ENCODE measurements at places on chromosomes 4 and X.

GRCh38 chr4:79083406-79084010 lies 144.3 kb upstream of the PAQR3 start:
- no peak for DNase-seq

GRCh38 chr4:11824566-11824965 lies 395.9 kb upstream of the HS3ST1 start:
- no peak for DNase-seq

- no peak for DNase-seq
Observed at GRCh38 chr4:188139671-188140070, 430 bp downstream of the TRIML1 start.

- DNase-seq = no peak
Observed at GRCh38 chr4:139144161-139144859, 32.7 kb downstream of the ELF2 start.

- DNase-seq = no peak
Observed at GRCh38 chr4:85901500-85901899, 426.6 kb downstream of the ARHGAP24 start.

DNA sequence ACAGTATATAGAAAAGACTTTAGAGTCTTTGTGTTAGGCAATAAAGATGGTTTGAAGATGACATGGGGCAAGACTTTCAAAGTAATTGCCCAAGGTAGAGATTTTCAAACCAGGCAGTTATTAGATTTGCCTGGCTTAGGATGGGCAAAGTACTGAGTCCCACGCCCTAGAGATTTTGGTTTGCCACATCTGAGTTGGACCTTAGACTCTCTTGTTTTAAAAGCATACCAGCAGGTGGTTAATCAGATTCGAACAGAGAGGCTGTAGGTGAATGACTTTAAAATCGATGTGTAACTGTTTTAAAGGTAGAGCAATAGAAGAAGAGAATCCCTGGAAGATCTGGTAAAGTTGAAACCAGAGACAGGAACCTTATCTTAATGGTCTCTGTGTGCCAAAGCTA lies 121.5 kb downstream of the RAPGEF2 start:
- DNase-seq = no peak

- no peak for DNase-seq
Observed at GRCh38 chr4:106967892-106968291, 68.2 kb downstream of the DKK2 start.

- no peak for DNase-seq
Observed at GRCh38 chr4:161702287-161702686, 461.5 kb downstream of the FSTL5 start.

DNA sequence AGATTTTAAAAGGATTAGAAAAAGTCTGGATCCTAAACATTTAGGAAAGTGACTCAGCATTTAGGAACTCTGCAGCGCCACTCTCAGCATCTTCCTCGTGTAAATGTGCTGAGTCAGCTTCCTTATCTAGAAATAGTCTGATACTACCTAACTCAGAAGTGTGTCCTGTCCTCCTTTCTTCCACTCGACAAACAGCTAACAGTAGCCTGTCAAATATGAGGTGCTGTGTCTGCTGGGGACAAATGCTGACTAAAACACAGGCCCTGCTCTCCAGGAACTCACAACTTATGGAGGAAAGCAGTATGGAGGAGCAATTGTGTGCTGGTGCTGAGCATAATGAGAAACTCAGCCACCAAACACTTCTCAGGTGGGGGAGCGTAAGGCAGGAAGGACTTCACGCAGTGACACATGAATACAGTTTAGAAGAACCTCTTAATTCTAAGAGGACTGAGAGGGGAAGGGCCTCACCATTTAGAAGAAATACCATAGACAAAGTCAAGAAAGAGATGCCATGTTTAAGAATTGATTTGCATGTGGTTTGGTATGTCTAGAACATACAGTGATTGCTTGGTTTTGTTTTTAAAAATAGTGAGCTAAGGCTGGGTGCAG lies 125.3 kb downstream of the SOWAHB start:
- DNase-seq = no peak

DNA sequence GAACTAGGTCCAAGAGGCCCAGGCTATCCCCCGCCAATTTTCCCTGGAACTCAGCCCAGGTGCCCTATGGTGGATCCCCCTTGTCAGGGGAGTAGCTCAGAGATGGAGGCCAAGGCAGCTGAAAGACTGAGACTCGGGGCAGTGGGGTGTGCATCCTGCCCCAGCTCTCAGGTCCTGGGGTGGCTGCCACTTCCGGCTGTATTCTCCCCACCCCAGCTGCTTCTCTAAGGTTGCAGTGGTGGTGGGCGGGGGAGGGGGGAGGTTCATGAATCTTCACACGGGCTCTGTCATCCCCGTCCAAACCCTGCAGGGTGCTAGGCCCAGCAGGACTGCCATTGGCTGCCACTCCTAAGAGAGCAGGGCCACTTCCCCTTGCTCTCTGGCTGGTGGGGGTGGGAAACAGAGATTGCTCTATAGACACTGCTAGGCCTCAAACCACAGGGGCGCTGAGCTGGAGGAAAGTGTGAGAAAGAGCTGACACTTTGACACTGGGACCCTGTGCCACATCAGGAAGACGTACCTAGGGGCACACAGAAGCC lies 1.5 kb downstream of the SASH3 start:
- peak; percentile 87 for DNase-seq

DNA sequence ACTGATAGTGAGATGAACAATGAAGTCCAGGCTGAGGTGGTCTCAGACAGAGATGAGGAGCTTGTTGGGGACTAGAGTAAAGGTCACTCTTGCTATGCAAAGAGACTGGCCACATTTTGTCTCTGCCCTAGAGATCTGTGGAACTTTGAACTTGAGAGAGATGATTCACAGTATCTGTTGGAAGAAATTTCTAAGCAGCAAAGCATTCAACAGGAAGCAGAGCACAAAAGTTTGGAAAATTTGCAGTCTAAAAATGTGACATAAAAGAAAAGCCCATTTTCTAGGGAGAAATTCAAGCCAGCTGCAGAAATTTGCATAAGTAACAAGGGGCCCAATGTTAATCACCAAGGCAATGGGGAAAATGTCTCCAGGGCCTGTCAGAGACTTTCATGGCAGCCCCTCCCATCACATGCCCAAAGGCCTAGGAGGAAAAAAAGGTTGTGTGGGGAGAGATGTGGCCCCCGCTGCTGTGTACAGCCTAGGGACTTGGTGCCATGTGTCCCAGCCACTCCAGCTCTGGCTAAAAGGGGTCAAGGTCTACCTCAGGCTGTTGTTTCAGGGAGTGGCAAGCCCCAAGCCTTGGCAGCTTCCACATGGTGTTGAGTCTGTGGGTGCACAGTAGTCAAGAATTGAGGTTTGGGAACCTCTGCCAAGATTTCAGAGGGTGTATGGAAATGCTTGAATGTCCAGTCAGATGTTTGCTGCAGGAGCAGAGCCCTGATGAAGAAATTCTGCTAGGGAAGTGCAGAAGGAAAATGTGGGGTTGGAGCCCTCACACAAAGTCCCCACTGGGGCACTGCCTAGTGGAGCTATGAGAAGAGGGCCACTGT lies 262.8 kb downstream of the DKK2 start:
- DNase-seq = no peak

DNA sequence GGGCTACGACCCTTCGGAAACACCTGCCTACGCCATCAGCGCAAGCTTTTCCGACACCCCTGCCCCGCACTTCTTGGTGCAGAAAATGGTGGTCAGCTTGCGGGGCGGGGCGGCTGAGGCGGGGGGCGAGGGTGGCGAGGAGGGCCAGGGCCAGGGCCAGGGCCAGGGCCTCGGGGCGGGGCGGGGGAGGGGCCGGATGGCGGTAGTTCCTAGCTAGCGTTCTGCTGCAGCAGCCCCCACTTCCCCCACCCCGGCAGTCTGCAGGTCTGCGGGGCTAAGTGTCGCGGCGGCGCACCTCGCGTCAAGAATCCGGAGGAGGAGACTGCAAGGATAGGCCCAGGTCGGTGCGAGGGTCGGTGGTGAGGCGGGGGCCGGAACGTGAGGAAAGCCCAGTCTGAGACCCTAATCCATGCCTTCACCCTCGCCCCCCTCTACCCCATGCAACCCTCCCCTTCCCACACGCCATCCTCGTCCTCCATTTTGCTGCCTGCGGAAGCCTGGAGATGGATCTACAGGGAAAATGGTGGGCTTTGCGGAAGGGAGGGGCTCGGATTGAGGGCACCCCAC lies 600 bp downstream of the BEX4 start:
- peak; percentile 27 for DNase-seq

GRCh38 chr4:13920901-13921300 lies 293.4 kb upstream of the BOD1L1 start:
- no peak for DNase-seq

GRCh38 chr4:155889031-155889793 lies 14.3 kb upstream of the TDO2 start:
- no peak for DNase-seq

DNA sequence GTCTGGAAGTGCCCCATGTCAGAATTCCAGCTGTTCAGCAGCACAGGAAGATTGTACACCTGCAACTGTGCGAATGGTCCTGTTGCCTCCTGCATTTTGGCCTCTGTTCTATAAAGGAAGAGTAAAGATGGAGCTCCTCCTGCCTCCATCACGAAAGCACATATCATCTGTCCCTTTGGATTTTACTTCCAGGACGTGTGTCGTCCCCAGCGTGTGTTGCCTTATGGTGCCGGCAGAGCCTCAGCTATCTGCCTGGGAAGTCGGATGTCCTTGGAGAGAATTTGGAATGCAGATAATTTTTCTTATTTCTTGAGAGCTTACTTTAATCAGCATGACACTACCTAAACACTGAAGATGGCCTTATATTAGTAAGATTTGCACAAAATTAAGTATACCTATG lies 97.7 kb downstream of the GATB start:
- no peak for DNase-seq

GRCh38 chr4:54872261-54872660 lies 214.5 kb downstream of the KIT start:
- no peak for DNase-seq

GRCh38 chrX:39935411-39936064 lies 162.2 kb downstream of the BCOR start:
- no peak for DNase-seq

GRCh38 chr4:118865091-118865708 lies 23.5 kb upstream of the SYNPO2 start:
- DNase-seq = peak; percentile 33

- DNase-seq = no peak
Observed at GRCh38 chr4:25658357-25658771, 2.7 kb downstream of the SLC34A2 start.

DNA sequence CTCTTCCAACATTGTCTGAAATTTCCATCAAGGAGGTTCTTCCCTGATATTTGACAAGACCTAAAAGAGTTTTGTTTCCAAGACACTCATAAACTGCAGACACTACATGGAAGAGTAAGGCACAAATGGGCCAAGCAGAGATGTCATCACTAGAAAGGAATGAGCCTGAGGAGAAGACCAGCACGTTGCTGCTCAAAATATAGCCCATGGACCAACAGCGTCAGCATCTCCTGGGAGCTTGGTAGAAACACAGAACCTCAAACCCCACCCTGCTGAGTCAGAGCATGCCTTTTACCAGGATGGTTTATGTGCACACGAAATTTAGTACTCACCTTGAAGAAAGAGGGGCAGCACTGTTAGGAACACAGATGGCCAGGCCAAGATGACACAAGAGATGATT lies 128.7 kb upstream of the MID1 start:
- no peak for DNase-seq

DNA sequence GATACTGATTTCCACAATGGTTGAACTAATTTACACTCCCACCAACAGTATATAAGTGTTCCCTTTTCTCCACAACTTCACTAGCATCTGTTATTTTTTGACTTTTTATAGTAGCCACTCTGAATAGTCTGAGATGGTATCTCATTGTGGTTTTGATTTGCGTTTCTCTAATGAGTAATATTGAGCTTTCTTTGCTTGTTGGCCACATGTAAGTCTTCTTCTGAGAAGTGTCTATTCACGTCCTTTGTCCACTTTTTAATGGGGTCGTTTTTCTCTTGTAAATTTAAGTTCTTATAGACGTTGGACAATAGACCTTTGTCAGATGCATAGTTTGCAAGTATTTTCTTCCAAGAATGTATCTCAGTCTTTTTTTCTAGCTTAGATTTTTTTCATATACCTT lies 10.0 kb downstream of the FBXW7 start:
- DNase-seq = no peak

DNA sequence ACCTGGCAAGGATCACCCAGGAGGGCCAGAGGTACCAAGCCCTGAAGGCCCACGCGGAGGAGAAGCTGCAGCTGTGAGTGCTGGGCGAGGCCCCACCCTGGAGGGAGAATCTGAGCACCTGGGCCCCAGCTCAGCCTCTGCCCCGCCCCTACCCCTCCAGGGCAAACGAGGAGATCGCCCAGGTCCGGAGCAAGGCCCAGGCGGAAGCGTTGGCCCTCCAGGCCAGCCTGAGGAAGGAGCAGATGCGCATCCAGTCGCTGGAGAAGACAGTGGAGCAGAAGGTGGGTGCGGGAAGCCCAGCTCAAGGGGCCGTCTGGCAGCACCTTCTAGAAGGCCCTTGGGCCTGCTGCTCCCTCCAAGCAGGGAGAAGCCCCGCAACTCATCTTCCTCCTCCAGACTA lies 23.2 kb downstream of the TACC3 start:
- DNase-seq = no peak

DNA sequence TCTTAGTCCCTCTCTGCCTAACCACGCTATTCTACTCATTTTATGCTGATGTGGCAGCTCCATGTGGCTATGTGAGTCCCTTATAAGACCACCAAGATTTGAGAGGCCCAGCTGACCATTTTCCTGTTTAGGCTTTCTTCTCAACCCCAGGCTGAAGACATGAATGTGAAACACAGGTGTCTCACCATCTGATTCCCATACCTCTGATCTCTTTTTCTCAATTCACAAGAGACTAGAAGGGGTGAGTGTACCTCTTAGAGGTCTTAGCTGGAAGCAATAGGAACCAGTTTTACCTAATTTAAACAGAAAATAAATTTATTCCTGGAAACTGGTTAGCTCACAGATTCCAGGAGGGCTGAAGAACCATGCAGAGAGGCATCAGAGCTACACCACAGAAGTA lies 276.5 kb upstream of the FMR1 start:
- DNase-seq = no peak

GRCh38 chr4:187687697-187688096 lies 307.9 kb upstream of the ZFP42 start:
- DNase-seq = no peak

GRCh38 chr4:36255577-36255976 lies 11.3 kb upstream of the ARAP2 start:
- peak; percentile 86 for DNase-seq

- peak; percentile 17 for DNase-seq
Observed at GRCh38 chr4:150242820-150243458, 164.7 kb downstream of the DCLK2 start.

DNA sequence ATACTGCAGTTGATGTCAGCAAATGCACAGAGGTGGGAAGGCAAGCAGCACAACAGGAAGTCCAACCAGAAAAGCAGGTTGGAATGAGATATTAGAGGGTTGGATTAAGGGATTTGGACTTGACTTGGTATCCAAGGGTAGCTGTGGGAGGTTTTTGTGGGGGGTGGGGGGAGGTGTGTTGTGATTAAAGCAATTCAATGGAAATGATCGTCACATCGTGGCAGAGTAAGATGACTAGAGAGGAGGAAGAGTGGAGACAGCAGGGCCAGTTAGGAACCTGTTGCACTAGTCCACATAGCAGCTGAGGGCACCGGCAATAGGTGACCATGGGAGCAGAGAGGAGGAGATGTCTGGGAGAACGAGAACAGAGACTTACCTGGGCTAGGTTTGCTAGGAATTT lies 2.4 kb downstream of the SLC25A43 start:
- no peak for DNase-seq

Measured in activated CD4-positive, alpha-beta T cell treated with anti-CD3 and anti-CD28 coated beads, Interleukin-2, amount 10 ng/mL, durations not matched to agents 7 days and 5 days (primary cell).